Stimulated activated CD4-positive, alpha-beta T cell treated with anti-CD3 and anti-CD28 coated beads, Interleukin-15, amount 100 ng/mL, for 1 hour (primary cell): ENCODE measurements at places on chromosomes 11 and 22.

- no peak for DNase-seq
Observed at GRCh38 chr11:12274056-12274455, 103.3 kb upstream of the PARVA start.

DNA sequence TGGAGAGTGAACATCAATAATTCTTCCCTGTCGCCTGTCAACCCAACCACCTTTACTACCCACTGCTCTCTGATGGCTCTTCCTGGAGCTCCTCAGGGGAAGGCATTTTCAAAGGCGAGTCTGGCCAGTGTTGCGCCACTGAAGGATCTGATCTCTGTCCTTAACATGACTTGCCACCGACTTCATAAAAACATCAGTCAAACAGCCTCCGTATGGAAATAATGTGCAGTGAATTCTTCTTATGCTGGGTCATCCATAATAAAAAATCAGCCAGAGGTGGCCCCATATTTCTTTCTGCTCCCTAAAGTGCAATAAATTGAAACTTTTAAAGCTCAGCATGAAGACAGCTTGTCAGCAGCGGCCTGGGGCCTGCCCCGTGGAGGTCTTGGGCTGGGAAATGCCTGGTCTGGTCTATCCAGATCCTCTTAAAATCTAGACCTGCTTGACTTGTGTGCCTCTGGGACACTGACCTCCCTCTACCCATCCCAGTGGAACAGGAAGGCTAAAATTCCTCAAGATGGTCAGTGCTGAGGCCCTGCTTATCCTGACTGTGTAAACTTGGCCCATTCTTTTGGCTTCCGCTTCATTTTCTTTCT is 199.5 kb downstream of the MYO18B start:
- no peak for DNase-seq

DNA sequence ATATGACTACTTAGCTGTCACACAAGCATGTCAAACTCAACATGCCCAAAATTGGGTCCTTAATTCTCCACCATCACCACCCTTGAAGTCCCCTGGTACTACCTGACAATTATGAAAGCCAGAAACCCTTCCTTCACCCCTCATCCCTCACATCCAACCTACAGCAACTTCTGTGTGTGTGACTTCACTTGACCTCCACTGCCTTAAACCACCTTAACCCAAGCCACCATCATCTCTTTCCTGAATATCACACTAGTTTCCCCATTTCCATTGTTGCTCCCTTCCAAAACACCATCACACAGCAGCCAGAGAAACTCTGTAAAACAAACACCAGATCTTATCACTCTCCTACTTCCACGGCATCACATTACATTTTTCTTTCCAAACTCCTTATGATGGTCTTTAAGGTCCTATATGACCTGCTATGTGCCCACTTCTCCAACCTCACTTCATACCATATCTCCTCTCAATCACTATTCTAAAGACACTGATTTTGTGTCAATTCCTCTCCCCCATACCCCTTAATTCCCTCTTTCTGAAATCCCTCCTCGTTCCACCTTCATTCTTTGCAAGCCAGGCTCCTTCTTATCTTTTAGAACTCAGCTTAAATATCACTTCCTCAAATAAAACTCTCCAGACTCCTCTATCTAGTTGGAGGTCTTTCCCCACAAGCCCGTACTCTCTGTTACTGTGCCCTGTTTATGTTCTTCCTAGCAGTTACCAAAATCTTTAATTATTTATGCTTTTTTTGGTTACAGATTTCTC is 124.9 kb downstream of the RBFOX2 start:
- DNase-seq = no peak

- no peak for DNase-seq
Observed at GRCh38 chr22:27726686-27727449, 74.7 kb downstream of the MN1 start.

GRCh38 chr22:43515902-43516301 is 104.1 kb downstream of the MPPED1 start:
- no peak for DNase-seq

DNA sequence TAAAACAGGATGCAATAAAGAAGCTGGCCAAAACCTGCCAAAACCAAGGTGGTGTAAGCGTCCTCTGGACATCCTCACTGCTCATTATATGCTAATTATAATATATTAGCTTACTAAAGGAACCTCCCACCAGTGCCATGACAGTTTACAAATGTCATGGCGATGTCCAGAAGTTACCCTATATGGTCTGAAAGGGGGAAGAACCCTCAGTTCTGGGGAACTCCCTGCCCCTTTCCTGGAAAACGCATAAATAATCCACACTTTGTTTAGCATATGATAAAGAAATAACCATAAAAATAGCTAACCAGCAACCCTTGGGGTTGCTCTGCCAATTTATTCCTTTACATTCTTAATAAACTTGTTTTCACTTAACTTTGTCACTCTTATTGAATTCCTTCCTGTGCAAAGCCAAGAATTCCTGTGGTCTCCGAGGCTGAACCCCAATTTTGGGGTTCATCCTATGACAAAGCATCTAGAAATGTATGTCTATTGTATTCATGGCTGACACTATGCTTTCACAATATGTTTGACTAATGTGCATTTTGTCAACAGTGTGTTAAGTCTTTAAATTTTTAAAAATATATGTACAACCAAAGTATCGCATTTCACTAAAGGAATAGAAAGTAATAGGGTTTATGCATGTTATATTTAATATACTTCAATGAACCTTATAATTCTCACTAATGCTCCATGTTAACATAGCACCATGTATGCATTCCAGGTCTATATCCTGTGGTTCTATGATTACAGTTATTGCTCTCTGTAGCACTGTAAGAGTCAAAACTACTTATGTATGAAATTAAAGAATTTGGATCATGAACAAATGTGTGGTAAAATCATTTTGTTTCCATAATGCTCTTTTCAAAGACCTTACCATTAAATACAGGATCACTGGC is 25.1 kb downstream of the LGR4 start:
- DNase-seq = no peak

- DNase-seq = no peak
Observed at GRCh38 chr11:35105319-35106079, 33.5 kb upstream of the CD44 start.

GRCh38 chr11:57776577-57777210 is 15.1 kb downstream of the CTNND1 start:
- DNase-seq = no peak

DNA sequence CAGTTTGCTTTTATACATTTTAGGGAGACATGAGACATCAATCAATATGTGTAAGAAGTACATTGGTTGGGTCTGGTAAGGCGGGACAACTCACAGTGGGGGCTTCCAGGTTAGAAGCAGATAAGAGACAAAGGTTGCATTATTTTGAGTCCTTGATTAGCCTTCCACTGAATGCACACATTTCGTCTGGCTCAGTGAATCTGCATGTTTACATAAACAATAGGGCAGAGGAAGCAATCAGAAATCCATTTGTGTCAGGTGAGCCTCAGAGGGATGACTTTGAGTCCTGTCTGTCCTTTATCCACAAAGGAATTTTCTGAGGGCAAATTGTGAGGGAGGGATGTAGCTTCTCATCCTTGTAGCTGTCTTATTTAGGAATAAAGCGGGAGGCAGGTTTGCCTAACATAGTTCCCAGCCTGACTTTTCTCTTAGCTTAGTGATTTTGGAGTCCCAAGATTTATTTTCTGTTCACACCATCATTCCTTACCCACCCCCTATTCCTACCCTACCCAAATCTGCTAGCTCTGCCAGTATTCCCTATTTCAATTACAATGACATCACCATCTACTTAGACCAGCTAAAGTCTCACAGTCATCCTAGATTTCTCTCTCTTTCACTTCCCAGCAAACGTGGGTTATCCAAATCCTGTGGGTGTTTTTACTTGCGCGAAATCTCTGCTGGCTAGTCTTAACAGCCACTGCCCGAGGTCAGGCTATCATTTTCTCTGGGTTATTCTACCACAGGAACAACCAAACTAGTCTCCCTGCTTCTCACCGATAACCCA is 2.9 kb downstream of the SC5D start:
- no peak for DNase-seq

GRCh38 chr11:106466521-106467080 is 389.1 kb downstream of the AASDHPPT start:
- DNase-seq = no peak

- no peak for DNase-seq
Observed at GRCh38 chr11:57641011-57641807, 8.5 kb downstream of the YPEL4 start.

GRCh38 chr11:10288881-10289764 is 4.9 kb downstream of the SBF2 start:
- no peak for DNase-seq

DNA sequence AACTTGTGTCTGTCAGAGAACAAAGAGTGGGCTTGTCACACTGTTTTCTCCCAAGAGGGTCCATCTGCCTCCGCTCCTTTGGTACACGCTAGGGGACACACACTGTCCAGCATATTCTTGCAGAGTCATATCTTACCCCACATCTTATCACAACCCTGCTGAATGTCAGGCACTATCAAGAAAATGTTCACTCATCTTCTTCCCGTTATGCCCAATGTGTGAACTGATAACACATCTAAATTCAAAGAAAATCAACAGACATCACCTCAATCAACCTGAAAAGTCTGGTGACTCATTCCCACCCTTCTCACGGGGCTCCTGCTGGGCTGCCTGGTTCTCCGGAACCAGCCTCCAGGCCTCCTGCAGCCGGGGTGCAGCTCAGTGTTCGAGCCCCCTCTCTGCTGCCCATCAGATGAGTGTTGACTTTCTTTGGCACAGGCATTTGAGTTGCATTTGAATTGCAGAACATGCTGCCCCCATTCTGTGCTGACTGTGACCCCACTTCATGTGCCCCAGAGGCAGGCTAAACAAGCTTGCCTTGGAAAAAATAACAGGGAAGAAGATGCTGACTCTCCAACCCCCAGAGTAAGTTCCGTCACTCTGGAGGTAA is 19.4 kb downstream of the GRAP2 start:
- DNase-seq = peak; percentile 45

DNA sequence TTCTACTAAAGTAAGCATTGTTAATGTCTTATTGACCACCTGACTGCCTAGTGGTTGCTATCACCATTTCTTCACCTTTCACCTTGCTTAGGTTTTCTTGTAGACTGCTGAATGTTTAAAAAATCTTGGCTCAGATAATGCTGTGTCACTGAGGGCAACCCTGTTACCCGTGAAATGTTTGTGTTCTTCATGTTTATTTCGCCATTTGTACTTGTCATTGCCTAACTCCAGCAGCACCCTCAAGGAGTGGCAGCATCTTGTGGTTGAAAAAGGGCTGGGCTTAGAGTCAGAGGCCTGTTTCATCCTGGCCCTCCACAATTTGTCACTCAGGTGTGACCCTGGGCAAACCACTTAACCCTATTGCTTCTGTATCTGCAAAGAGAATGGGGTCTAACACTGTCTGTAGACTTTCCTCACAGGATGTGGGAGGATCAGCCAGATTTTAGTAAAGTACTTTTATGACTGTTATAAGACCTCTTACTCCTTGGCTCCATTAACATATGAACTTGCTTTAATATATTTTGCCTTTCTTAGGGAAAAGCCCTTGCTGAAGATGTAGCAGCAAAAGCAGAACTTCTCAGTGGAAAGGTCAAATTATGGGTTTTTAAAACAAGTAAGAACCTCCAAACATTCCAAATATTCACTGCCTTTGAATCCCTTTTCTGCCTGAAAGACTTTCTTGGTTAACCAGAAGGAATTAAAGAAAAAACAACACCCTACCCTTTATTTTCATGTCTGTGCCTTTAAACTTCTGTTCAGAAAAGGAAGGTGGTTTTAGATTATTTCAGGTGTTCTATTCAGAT is 154.5 kb upstream of the C11orf87 start:
- no peak for DNase-seq

- DNase-seq = no peak
Observed at GRCh38 chr11:68338051-68338780, 25.8 kb downstream of the LRP5 start.

DNA sequence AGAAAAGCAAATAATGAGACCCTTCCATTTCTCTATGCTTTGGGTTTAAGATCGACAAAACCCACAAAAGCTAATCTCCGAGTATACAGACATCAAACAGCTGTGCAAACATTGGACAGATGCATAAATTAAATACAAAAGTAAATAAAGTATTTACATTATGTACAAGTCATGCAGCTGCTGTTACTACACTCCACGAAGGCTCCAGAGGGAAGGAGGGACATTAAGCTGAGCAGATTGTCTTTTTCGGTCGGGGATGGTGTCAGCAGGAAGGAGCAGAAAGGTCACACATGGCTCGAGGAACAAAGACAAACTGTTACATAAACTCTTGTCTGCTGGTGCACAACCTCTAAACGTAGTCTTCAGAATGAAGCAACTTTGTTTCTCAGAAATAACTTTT is 88.8 kb upstream of the BARX2 start:
- DNase-seq = no peak

GRCh38 chr22:46448333-46448732 is 89.1 kb downstream of the CELSR1 start:
- no peak for DNase-seq

DNA sequence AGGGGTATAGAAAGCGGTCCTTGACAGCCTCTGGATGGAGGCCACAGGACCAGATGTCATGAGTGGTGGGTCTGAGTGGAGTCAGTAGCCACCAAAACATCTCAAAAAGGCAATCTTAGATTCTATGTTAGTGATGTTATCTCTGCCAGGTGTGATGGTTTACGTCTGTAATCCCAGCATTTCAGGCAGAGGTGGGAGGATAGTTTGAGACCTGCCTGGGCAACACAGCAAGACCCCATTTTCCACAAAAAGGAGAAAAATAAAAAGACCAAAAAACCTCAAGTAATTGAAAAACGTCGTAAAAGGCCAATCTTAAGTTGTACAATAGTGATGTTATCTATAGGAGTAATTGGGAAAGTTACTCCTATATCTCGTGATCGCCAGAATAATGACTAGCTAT is 3.7 kb upstream of the MTCH2 start:
- DNase-seq = no peak

GRCh38 chr11:2237457-2238238 is 32.7 kb downstream of the ASCL2 start:
- no peak for DNase-seq

GRCh38 chr11:61555051-61555969 is 25.6 kb downstream of the SYT7 start:
- DNase-seq = no peak
